Hindlimb muscle (tissue), 1 donor: ENCODE measurements at places on chromosomes 4 and X.

DNA sequence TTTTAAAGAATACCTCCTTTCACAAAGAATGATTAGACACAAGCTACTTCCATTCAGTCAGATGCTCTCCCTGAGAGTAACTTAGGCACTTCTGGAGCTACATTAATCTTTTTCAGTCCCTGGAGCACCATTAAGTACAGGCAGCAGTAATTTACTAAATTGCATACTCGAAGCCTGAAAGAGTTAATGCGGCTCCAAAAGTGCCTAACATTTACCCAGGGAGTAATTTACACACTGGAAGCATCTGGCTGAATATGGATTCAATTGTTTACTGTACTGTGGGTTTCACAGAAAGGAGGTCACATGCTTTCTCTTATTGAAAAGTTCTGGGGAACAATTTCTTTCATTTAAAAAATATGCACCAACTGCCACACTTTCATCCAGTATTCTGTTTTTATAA, 260.8 kb upstream of the TENM3 start:
- DNase-seq, result no peak

GRCh38 chrX:7202206-7202605, 54.3 kb upstream of the PUDP start:
- no peak for DNase-seq

DNA sequence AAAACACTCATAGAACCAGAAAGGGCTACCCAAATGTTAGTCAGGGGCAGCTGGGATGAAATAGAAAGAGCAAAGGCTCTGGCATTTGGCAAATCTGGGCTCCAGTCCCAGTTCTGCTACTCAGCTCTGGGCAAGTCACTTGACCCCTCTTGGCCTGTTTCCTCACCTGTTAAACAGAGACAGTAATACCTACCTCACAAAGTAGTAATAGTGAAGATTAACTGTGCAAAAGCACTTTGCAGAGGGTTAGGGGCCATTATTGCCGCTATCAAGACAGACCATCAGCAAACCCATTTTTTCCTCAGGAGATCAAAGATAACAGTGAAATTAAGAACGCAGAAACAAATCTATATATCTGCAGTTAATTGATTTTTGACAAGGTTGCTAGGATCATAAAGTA, 20.6 kb downstream of the ZBTB33 start:
- DNase-seq, result no peak

- DNase-seq, result no peak
Observed at GRCh38 chr4:37220685-37221084, 23.9 kb upstream of the NWD2 start.

- DNase-seq, result no peak
Observed at GRCh38 chr4:184362396-184362795, 112.0 kb downstream of the IRF2 start.

GRCh38 chr4:146143888-146144287, 31.6 kb upstream of the LSM6 start:
- DNase-seq, result no peak

GRCh38 chr4:8872402-8873291, 1.0 kb upstream of the HMX1 start:
- no peak for DNase-seq

GRCh38 chr4:126004941-126005340, 690.2 kb downstream of the FAT4 start:
- DNase-seq, result no peak

GRCh38 chr4:113505044-113505443, 256.5 kb downstream of the CAMK2D start:
- DNase-seq, result no peak
